ENCODE measurements at places on chromosomes 11 and 22.

DNA sequence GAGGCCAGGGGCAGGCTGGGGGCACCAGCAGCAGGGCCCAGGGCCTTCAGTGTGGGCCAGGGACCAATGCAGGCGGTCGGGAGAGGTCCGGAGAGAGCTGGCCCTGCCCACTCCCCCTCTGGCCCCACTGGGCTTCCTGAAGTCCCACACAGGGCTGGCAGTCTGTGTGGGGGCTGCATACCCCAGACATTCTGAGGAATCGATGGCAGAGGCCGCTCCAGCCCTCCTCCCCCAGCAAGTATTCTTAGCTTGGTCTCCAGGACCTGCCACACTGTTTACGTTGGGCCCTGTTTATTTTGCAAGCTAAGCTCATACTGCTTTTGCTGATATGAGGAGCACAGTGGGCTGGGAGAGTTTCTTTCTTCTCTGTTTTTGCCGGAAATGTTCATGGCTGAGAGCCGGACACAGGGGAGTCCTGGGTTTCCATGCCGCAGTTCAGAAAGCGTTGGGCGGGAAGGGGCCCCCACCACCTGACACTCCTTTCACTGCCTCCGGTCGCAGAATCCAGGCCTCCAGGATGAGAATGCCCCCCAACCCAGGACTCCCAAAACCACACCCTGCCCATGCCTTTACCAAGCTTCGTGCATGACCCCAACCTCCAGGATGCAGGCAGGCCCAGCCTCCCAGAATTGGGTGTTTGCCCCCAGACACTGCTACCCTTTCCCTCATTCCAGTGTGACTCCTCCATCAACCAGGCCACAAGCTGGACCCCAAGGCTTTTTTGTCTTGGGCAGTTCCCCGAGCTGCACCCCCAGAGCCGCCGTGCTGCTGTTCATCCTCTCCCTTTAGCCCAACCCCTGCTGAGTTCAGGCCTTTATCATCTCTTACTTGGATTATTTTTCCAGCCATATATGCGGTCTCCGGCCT lies 81.8 kb upstream of the KCNQ1OT1 start:
- peak; percentile 0 for DNase-seq

DNA sequence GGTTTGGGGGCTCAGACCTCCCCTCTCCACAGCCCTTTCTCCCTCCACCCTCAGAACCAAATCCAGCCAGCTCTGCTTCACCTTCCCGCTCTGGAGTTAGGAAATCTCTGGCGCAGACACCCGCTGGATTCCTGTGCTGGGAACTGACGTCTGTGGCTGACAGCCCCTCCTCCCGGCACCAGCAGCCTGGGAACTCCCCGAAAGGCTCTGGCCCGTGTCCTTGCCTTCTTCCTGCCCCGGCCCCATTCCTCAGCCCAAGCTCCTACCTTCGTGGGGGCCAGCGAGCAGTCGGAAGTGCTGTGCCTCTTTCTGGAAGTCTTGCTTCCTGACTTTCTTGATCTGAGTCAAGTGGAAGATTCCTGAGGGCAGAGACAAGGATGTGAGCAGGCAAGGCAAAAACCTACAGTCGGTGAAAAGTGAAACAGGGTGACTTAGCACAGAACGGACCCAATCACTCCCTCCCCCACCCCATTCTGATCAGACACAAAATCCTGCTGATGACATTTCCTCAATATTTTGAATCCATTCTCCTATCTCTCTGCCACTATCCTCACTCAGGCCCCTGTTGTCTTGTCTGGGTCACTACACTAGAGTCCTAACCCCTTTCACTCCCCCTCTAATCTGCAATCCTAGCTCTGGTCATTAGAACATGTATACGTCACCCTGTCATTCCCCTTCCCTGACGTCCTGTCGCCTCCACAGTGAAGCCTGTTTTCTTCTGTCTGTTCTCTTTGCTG lies 34.1 kb downstream of the CHRDL2 start:
- DNase-seq = no peak

DNA sequence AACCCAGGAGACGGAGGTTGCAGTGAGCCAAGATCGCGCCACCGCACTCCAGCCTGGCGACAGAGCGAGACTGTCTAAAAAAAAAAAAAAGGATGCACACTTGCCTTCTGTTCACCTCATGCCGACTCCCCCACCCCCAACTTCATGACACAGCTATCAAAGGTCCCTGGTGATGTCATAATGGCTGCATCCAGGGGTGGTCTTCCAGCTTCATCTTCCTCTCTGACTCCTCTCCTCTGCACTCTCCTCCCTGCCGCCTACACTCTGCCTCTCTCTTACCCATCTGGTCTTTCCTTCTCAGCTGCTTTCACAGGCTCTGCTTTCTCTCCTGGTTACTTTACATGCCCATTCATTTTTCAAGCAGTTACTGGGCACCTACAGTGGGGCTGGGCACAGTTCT lies 16.4 kb upstream of the KDM2A start:
- DNase-seq = no peak

DNA sequence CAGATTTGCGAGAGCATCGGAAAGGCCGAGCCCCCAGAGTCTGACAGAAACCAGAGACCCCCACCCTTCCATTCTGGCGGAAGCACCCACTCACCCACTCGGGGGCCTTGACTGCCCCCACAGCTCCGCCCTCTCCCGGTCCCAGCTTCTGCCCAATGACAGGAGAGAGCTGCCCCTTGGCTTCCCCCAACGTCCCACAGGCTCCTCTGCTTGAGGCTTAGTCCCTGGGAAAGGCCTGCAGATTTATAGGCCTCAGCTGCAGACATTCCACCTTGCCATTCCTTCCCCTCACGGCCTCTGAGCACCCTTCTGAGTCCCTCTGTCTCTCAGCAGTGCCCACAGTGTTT lies 125.0 kb upstream of the NCAM1 start:
- DNase-seq = no peak

GRCh38 chr22:22553735-22554586 lies 5.1 kb downstream of the PRAME start:
- DNase-seq = no peak

DNA sequence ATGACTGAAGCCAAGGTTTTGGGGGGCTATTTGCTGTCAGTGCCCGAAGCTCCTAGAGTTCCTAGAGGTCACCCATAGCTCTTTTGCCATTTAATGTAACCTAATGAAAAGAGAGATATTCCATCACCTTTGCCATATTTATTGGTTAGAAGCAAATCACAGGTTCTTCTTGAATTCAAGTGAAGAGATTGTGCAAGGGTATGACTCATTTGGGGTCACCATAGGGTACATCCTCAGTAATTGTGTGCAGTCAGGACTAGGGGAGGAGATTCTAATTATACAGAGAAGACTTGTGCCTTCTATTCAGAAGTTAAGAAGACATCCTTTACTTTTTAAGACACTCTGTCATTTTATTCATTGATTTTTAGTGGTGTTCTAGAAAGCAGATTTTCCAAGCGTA lies 6.9 kb upstream of the PRAME start:
- no peak for DNase-seq

DNA sequence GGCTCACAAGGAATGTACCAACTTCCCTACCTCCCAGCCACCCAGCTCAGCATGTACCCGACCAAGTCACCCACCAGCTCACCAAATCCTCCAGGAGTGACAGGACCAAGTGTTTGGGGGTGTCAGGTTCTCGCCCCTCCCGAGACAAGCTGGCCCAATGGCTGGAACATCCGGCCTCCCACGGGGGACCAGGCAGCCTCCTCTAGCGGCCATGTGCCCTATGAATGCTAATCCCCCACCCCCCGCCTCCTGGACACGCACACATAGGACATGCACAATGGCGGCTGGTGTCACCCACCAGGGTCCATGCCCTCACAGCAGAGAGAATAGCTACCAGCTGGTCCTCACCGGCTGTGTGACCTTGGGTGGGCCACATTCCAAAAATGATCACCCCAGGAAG lies 151.0 kb downstream of the MN1 start:
- DNase-seq = no peak

DNA sequence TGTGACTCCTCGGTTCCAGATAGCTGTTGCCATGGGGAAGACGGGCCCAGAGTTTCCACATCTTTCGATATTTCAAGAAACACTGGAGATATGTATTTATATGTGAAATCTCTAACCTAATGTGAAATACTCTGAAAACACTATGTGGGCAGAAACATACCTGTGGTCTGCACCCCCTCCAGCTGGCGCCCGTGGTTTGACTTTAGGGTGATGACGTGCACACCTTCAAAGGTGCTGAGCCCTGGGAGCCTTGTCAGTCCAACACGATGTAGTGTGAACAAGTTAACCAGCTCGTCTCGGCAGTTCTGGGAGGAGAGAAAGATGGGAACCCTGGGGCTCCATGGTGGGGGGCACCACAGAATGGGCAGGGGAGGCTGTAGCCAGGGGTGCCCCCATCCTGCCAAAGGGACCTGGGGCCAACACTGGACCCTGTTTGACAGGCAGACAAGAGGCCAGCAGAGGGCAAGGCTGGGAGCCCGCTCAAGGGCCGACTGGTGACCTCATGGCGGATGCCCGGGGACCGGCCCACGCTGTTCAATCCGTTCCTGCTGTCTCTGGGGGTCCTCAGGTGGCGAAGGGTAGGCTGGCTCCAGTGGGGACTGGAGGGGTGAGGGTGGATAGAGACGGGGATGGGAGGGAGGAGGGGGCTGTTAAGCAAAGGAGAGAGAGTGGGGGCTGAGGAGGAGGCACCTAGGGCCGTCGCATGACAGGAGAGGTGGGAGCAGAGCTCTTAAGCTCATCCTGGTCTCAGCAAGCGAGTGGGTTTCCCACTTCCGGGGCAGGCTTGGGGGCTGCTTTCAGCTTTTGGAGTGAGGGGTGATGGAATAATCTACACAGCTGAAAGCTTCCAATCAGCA lies 43.8 kb downstream of the TRIOBP start:
- DNase-seq = no peak

DNA sequence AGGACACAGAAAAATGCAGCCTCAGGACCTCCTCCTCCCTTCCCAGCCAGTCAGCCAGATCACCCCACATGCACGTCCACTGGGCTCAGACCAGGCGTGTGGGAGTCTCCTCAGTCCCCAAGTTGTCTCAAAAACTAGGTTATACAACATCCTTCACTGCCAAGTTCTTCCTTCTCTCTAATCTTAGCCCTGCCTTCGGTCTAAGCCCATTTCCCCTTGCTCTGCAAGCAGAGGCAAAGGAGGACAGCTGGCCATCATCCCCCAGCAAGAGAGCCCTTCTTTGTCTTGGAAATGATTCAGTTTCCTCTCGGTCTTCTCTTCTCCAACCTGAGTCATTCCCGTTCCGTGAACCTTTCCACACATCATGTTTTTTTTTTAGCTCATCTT lies 14.0 kb upstream of the NRGN start:
- no peak for DNase-seq
